ENCODE measurements at places on chromosomes 6 and 20.

- DNase-seq = no peak
These were observed 24.1 kb upstream of the CCR6 start for GRCh38 chr6:167098825-167099225.

GRCh38 chr6:37110500-37111461, 59.2 kb upstream of the PIM1 start:
- no peak for DNase-seq

- DNase-seq = no peak
These were observed 20.7 kb downstream of the ERGIC3 start for GRCh38 chr20:35562541-35563110.

- no peak for DNase-seq
These were observed 166.4 kb downstream of the NFATC2 start for GRCh38 chr20:51376111-51376510.

GRCh38 chr20:11556410-11556809, 361.3 kb upstream of the BTBD3 start:
- no peak for DNase-seq

- no peak for DNase-seq
These were observed 91.8 kb upstream of the CNKSR3 start for GRCh38 chr6:154602296-154602695.

DNA sequence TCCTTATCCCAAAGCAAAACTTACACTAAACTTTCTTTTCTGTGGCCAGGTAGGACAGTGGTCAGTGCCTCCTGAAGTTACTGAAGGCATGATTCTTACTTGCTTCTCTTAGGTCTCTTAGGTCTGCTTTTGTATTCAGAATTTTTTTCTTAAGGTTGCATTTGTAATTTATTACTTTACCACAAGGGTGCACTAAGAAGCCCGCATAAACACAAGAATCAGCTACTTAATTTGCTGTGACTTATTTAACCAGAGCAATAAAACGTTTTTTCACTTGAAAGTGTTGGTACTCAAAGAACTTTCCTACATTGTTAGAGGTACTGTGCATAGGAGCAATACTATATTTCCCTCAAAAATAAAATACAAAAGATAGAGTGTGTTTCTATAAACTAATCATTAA, 75.4 kb upstream of the LAMA2 start:
- DNase-seq = no peak

DNA sequence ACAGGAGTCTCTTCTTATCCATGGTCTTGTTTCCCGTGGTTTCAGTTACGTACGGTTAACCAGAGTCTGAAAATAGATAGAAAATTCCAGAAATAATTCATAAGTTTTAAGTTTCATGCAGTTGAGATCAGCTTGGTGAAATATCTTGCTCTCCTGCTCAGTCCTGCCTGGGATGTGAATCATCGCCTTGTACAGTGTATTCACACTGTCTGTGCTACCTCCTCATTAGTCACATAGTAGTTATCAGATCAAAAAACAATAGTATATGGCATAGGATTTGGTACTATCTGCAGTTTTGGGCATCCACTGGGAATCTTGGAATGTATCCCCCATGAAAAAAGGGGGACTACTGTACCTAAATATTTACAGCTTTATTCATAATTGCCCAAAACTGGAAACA, 22.7 kb upstream of the MOCS1 start:
- DNase-seq = no peak

DNA sequence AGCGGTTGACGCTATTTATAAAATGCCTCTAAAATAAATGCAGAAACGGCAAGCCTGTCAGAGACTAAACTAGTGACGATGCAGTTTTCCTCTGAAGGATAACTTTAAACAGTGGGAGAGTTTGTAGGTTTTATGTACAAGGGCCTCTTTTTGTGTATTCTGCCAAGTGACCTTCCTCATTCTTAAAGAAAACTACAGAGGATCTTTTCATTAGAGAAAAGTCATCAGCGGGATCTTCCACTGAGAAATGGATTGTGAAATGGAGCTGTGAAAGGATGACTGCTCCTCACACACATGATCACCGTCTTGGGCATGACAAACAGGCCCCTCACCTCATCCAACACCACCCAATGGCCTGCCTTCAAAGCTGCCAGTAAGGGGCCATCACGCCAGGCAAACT, 89.0 kb upstream of the LYRM2 start:
- no peak for DNase-seq

GRCh38 chr20:37741055-37741454, 47.2 kb downstream of the CTNNBL1 start:
- no peak for DNase-seq

DNA sequence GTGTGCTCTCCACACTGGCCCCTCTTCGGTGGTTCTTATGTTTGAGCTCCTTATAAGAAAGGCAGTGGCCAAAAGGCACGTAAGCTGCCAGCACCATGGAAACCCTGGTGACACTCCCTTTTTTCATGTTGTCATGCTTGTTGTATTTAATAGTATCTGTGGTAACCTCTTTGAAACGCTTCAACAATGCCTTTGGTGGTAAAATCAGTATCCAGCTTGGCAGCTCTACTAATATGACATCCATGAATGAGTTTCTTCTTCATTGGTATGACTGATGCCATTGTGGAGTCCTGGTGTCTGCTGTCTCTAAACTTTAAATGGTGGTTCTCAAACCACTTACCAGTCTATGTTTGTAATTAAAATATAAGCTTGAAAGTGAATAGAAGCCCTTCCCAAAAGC, 10.7 kb upstream of the MYLK2 start:
- no peak for DNase-seq

- DNase-seq = no peak
These were observed 24.3 kb downstream of the GTSF1L start for GRCh38 chr20:43702502-43702901.

- no peak for DNase-seq
These were observed 348.1 kb downstream of the CDC5L start for GRCh38 chr6:44735630-44735963.

DNA sequence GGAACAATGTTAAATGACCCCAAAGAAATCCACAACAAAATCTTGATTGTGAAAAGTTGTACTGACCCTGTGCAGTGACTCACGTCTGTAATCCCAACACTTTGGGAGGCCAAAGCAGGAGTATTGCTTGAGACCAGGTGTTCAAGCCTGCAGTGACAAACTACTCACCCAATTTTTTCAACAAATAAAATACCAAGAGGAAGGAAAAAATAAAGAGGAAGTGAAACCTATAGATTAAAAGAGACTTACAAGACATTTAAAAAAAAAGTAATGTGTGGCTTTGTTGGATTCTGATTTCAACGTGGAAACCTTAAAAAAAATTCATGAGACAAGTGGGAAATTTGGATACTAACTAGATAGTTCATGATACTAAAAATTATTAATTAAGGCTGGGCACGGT, 31.9 kb downstream of the GINS1 start:
- no peak for DNase-seq

DNA sequence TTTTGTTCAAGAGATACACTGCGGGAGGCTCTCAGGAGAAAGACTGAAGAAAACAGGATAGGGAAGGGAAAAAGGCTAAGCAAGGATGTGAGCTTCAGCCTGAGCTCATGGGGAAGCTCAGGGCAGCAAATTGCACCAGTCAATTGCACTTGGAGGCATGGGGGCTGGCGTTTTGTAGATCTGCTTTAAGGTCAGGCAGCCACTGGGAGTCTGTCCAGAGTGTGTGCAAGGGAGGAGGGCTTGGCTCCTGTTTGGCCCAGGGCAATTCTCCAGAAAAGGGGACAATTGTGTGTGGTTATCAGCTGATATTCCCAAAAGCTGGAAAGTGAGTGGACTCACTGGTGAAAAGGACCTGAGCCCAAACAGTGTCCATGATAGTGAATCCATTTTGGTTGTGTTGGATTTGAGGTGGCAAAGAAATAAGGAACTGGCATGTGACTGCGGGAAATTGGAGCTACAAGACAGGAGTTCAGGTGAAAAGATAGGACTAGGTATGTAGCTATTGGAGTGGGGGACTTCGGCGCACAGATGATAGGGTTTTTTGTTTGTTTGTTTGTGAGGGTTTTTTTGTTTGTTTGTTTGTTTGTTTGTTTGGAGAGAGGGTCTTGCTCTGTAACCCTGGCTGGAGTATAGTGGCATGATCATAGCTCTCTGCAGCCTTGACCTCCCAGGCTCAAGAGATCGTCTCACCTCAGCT, 22.3 kb upstream of the IER3 start:
- no peak for DNase-seq

GRCh38 chr6:167660944-167661551, 165.7 kb upstream of the AFDN start:
- DNase-seq = no peak

- no peak for DNase-seq
These were observed 308.3 kb upstream of the ADGRB3 start for GRCh38 chr6:68326762-68327161.

- no peak for DNase-seq
These were observed 232.2 kb upstream of the FLRT3 start for GRCh38 chr20:14569641-14570040.

GRCh38 chr6:110232450-110232849, 52.2 kb downstream of the CDC40 start:
- no peak for DNase-seq

DNA sequence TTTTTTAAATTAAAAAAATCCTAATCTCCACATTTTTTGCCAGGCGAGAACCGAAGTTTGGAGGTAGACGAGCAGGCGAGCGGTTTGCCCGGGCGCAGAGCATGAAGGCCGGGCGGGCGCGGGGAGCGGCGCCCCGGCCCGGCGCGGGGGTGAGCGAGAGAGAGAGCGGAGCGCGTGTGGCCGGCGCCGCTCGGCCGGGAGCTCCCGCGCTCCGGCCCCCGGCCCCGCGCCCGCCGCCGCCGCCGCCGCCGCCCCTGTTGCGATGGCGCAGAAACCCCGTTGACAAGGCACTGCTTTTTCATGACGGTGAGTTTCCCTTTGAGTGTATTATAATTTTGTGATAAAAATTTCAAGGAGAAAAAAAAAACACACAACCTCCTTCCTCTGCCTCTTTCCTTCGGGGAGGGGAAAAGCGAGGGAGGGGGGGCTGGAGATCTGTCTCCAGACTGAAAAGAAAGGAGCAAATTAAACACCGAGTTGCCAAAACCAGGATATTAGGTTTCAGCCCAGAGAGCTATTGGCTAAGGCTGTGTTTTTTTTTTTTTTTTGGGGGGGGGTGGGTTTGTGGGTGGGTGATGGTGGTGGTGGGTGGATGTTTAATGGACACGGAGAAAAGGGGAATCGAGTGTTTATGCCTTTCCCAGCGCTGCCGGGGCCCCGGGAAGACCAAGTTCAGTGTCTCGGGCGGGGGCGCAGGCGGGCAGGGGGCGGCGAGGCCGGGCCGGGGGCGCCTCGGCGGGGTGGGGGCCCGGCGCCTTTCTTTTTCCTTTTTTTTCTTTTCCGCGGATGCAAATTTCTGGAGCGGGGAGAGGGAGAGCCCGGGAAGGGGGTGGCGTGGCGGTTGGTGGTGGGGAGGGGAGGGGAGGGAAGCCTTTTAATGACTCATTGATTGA, at the start of gene BICRAL:
BICRAL (plus strand) TSS at position 257 of the 893 bp plus-strand sequence. CDS start 39,971 bp downstream, outside the sequence.
- no peak for DNase-seq

DNA sequence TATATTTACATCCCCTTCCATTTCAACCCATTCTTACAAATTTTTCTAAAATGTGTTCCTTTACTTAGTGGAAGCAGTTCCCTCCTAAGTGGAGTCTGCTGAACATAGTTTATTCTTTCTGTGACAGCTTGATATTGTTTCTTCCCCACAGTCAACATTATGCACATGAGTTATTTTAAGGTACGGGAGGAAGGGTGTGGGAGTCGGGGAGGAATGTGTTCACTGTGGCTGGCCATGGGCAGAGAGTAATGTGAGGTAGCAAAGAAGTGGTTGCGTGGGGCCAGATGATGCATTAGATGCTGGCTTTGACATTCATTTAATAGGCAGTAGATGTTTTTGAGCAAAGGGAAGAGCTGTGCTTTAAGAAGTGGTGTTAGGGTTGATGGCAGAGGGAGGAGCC, 98.5 kb downstream of the ARMC2 start:
- DNase-seq = no peak

- DNase-seq = no peak
These were observed 80.1 kb upstream of the PTPRK start for GRCh38 chr6:128600397-128600951.

GRCh38 chr6:37994223-37994622, 174.7 kb downstream of the ZFAND3 start:
- no peak for DNase-seq

DNA sequence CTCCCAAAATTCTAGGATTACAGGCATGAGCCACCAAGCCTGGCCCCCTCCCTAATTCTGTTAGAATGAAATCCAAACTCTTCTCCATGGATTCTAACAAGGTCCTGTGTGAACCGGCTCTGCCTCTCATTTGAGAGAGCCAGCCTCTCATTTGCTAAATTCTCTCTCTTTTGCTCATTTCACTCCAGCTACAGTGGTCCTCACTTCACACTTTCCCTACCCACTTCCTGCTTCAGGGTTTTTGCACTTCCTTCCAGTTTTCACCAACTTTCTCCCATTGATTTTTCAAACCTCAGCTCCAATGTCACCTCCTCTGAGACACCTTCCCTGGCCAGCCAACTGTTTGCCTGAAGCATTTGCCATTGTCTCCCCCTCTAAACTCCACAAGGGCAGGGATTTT, 5.1 kb downstream of the COX4I2 start:
- no peak for DNase-seq

DNA sequence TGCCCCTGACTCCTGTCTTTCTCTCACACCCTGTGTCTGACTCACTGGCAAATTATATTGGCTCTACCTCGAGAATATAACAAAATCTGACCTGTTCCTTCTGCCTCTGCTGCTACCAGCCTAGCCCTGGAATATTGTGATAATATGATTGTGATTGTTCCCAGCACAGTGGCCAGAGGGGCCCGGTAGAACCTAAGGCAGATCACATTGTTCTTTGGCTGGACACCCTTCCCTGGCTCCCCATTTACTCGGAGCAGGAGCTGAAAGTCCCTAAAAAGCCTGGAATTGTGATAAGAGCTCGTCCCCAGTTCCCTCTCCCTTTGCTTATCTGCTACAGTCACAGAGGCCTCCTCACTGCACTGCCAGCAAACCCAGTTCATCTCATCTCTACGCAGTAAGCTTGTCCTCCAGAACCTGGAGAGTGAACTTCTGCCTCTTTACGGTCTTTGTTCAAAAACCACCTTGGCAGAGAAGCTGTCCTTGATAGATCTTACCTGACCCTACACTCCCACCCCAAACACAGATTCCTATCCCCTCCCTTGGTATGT, 21.8 kb downstream of the SERPINB6 start:
- no peak for DNase-seq

DNA sequence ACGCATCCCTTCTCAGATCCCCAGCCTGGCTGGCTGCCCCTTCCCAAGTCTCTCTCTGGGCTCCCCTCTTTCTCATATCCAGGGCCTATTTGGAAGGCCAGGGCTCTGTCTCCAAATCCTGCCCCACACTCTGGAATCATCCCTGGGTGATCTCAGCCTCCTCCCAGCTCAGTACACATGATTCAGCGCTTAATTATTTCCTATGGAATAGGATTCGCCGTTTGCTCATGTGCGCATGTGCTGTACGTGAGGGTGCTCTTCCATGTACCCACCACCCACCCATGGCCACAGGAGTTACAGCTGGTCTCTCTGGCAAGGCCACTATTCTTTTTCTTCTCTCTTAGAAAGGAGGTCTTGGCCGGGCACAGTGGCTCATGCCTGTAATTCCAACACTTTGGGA, 81.7 kb upstream of the FOXP4 start:
- no peak for DNase-seq

All from D721Med (cell line).